Globus pallidus (tissue), 1 donor: ENCODE measurements at places on chromosomes 11 and 22.

DNA sequence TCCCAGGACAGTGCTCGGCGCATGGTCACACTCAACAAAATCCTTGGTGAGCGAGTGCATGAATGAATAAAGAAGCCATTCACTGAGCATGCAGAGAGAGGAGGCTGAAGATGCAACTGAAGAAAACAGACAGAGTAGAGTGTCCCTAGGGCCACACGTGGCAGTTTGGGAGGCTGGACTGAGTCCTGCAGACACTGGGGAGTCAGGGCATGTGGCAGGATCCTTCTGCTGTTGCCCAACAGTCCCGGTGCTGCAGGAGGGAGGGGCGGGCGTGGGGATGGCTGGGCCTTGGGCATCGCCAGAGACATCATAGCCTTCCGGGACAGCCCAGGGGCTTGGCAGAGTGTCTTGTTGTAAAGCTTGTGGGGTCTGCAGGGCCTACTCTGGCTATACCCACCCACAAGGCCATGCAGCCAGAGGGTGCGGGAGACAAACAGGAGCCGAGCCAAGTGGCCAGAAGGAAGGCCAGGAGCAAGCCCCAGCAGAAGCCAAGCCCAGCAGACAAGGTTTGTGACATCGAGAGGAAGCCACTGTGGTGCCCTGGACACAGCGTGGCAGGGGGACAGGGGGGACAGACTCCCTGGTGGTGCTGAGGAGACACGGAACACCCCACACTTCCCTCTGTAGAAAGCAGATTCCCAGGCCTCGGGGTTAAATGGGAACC is 26.7 kb upstream of the FBLN1 start:
- no peak for DNase-seq

- no peak for DNase-seq
Observed at GRCh38 chr11:90855531-90855930, 632.7 kb upstream of the CHORDC1 start.

- no peak for DNase-seq
Observed at GRCh38 chr11:64220798-64221197, 5.2 kb downstream of the TRPT1 start.

GRCh38 chr11:71386202-71386601 is 62.0 kb downstream of the DHCR7 start:
- DNase-seq: no peak

GRCh38 chr11:128955636-128956035 is 13.0 kb upstream of the TP53AIP1 start:
- DNase-seq: no peak

DNA sequence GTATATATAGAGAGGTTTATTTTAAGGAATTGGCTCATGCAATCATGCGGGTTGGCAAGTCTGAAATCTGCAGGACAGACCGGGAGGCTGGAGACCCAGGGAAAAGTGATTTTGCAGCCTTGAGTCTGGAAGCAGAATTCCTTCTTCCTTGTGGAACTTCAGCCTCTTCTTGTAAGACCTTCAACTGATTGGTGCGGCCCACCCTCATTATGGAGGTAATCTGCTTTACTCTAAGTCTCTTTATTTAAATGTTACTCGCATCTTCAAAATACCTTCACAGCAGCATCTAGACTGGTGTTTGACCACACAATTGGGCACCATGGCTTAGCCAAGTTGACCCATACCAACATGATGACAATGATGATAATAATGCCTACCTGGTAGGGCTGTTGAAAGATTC is 17.8 kb downstream of the MB start:
- no peak for DNase-seq

GRCh38 chr11:96161307-96162089 is 181.5 kb downstream of the MAML2 start:
- no peak for DNase-seq

- no peak for DNase-seq
Observed at GRCh38 chr22:31425331-31426050, 26.1 kb downstream of the DRG1 start.

DNA sequence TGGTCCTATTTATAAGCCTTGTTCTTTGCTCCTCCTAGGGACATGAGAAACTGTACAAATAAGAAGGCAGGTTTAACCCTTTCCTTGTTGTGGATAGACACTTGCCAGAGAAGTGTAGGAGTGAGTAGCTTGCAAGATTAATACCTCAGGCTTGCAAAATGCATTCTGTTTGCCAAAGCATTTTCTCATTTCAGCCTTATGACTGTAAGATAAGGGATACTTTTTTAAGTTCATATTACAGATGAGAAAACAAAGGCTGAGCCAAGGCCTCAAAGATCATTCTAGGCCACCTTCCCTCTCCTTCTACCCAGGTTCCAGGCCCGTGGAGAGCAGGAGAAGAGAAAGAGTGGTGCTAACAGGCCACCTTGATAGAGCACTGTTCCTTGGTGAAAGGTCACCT is 46.8 kb downstream of the TRIM29 start:
- DNase-seq: no peak

DNA sequence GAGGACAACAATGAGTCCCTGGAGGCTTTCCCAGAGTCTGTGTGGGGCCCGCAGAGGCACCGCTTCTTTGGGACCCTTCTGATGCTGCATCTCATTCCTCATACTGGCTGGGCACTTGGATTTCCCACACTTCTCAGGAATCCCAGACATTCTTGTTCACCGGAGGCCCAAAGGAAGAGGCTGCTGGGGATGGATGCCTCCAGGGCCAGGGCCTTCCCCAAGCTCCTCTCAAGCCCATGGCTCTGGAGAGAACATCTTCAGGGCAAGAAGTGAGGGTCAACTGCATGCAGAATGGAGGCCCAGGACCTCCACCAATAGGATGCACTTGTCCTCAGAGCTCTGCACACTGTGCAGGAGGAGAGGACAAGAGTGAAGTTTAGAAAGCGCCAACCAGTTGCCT is 34.6 kb downstream of the DKK3 start:
- DNase-seq: no peak

- no peak for DNase-seq
Observed at GRCh38 chr22:23513705-23514104, 66.4 kb downstream of the IGLL1 start.

DNA sequence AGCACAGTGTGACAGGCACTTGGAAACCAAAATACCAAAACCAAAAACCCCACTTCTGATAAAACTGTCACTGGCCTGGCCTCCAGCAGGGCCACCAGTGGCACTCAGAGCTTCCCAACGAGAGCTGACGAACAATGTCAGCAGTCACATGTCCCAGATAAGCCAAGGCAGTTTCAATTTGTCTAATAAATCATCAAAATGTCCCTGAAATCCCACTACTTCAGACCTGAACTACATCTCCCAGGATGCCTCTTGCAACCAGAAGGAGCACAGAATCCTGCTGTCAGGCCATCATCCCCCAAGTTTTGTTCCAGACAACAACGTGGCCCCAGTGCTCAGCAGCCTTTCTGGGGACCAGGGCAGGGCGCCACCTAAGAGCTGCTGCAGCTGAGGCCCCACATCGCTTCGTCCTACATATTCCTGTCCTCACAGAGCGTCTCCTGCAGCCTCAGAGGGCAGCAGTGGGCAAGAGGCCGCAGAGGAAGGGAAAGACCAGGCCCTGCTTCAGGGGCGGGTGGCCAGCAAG is 25.1 kb downstream of the LRFN4 start:
- peak; percentile 51 for DNase-seq

- DNase-seq: no peak
Observed at GRCh38 chr22:19876314-19876940, 21.8 kb upstream of the GNB1L start.

GRCh38 chr22:38733724-38734381 is 21.9 kb downstream of the SUN2 start:
- DNase-seq: peak; percentile 98

- DNase-seq: no peak
Observed at GRCh38 chr11:130882138-130882551, 34.1 kb downstream of the SNX19 start.

GRCh38 chr11:115439385-115439784 is 64.8 kb downstream of the CADM1 start:
- DNase-seq: no peak

GRCh38 chr11:117945047-117945810 is 16.0 kb upstream of the TMPRSS13 start:
- no peak for DNase-seq

GRCh38 chr11:60130496-60130895 is 42.0 kb downstream of the MS4A2 start:
- DNase-seq: peak; percentile 4

GRCh38 chr11:106706355-106706754 is 311.9 kb downstream of the GUCY1A2 start:
- DNase-seq: no peak

DNA sequence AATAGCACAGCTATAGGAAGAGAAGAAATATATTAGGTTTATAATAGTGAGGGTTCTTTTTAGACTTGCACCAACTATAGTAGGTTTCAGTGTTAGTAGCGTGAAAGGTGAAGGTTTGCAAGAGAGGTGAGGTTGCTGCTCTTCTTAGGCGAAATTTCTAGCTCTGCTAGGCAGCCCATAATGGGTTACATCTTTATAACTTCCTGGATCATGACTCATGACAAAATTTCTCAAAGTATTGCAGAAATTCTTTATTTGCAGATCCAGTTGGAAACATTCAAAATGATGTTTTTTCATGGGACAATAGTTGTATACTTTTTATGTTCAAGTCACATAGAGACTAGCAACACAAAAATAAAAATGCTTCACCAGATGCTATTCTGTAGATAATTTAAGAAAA is 260.0 kb downstream of the SOX6 start:
- DNase-seq: no peak

GRCh38 chr11:122308226-122308625 is 192.2 kb upstream of the BLID start:
- DNase-seq: peak; percentile 56

- no peak for DNase-seq
Observed at GRCh38 chr11:120129570-120129969, 8.3 kb downstream of the TRIM29 start.

DNA sequence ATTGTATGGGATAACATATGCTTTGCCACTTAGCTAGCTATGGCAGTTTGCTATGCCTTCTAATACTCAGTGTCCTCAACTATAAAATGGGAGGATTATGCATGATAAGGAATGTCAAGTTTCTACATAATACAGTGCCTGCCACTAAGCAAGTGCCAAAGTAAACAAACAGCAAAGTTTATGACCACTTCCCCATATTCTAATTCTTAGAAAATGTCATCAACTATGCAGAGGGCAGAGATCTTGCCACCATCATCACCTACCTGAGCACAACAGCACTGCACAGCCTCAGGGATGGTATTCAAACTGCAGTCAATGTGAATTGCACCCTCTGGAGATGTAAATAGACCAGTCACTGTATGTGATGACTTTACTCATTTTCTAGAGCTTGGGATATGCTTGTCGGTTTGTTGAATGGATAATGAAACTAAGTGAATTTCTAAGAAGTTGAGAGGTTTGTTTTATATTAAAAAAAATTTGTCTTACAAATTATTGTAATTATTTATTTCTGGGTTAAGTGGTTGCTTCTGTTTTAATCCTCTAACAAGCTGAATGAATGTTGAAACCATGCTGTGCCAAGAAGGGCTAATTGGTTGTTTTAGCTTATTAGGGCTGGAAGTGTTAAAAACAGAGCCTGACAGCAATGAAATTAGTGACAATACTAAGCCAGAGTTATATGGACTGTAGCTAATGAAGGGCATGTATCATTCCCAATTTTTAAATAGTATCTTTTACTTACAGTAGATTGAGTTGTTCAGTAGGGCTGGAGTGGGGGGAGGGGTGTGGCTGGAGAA is 398.4 kb downstream of the CNTN5 start:
- no peak for DNase-seq

GRCh38 chr11:18490319-18490718 is 34.7 kb downstream of the LDHAL6A start:
- DNase-seq: no peak

DNA sequence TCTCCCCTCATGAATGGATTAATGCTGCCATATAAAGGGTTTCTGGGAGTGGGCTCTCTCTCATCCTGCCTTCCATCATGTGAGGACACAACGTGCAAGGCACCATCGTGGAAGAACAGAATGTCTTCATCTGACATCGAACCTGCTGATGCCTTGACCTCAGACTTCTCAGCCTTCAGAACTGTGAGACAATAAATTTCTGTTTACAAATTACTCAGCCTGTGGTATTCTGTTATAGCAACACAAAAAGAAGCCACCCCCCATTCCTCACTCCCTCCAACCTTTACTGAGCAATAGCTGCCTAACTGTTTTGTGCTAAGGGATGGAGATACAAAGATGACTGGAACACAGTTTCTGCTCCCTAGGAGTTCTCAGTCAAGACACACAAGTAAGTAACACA is 106.1 kb upstream of the PLET1 start:
- no peak for DNase-seq

- DNase-seq: no peak
Observed at GRCh38 chr22:38989466-38989865, 7.3 kb downstream of the APOBEC3B start.

DNA sequence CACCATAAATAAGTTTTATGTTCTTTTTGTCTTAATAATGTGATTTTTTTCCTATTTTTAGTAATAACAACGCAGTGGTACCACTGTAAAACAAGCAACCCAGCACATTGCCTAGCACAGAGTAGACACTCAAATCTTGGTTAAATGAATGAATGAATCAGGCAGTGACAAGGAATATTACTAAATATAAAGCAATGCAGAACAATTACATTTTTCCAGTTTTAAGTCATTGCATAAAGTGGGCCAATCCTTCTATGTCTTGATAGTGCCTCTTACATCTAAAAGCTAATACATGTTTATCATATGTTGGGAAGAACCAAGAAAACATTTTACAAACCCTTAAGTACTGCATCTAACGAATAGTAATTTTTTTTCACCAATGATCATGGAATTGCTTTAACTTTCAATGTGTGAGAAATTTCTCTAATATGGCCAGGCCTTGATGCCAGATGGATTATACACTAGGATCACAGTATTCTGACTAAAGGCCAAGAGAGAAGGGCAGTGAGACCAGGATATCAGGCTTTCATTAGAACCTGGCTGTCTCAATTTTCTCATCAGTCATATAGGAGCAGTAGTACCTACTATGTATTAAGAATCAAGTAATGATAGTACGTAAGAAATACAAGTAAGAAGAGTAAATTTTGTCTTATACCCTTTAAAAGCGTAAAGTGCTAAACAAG is 88.5 kb downstream of the TRIM44 start:
- no peak for DNase-seq

- DNase-seq: no peak
Observed at GRCh38 chr11:83493917-83494316, 207.8 kb upstream of the CCDC90B start.

DNA sequence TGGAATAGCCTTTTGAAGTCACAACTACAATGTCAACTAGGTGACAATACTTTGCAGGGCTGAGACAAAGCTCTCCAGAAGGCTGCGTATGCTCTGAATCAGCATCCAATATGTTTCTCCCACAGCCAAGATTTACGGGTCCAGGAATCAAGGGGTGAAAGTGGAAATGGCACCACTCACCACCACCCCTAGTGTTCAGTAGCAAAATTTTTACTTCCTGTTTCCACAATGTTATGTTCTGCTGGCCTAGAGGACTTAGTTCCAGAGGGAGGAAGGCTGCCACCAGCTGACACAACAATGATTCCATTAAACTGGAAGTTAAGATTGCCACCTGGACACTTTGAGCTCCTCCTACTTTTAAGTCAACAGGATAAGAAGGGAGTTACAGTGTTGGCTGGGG is 68.5 kb upstream of the MPEG1 start:
- no peak for DNase-seq
